ENCODE measurements at places on chromosomes 11 and 22. TPM values are rescaled to one million over a fixed set of nuclear protein-coding genes. Genes with fewer than 3 reads are reported as not detected.

DNA sequence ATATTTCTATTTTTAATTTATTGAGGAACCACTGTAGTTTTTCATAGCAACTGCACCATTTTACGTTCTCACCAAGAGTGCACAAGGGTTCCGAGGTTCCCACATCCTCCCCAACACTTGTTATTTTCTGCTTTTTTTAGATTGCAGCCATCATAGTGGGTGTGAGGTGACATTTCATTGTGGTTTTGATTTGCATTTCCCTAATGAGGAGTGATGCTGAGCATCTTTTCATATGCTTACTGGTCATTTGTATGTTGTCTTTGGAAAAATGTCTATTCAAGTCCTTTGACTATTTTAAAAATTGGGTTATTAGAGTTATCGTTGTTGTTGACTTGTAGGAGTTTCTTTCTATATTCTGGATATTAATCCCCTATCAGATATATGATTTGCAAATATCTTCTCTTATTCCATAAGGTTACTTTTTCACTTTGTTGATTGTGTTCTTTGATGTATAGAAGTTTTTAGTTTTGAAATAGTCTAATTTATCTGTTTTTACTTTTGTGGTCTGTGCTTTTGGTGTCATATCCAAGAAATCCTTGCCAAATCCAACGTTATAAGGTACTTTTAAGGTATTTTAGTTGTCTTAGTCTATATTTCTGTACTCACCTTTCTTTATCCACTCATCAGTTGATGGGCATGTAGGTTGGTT, 9.0 kb downstream of the NEAT1 start:
- H3K27ac ChIP-seq = peak overlapping the region; percentile 100
- peaks cover 64% of the 10 kb centered on the region for H3K36me3 ChIP-seq
- peak overlapping the region; percentile 76 for H3K4me3 ChIP-seq

SLC22A25 gene
- polyA plus RNA-seq = not detected

CCDC157 gene
- 1.2 TPM for polyA plus RNA-seq

TH gene
- 0.17 TPM for polyA plus RNA-seq

CASP5 gene
- 43.3 TPM for polyA plus RNA-seq

MMP7 gene
- not detected for polyA plus RNA-seq

DNA sequence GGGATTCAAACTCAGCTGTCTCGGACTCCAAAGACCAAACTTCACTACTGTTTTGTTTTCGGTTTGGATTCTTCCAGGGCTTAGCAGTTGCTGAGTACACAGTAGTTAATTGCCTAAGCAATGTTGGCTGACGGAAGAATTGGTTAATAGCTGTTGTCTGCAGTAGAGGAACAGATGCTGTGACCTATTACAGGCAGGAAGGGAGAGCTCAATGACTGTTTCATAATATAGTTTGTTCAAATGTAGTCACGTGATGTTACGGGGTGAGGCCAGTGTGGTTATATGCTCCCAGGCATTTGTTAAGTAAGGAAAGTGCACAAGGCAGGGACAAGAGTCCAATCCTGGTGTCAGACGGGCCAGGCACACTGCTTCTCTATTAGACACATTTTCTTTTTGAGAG, 222.6 kb upstream of the CCDC90B start:
- no peak overlapping the region for H3K27ac ChIP-seq
- no peak overlapping the region for H3K4me3 ChIP-seq
- H3K4me1 ChIP-seq = no peaks in the 10 kb centered on the region
- no peaks in the 10 kb centered on the region for H3K27me3 ChIP-seq

GRCh38 chr11:61694946-61695706, 14.9 kb downstream of the DAGLA start:
- H3K36me3 ChIP-seq = no peaks in the 10 kb centered on the region
- H3K27me3 ChIP-seq = no peaks in the 10 kb centered on the region
- no peak overlapping the region for H3K4me3 ChIP-seq

- H3K27me3 ChIP-seq = peaks cover 8% of the 10 kb centered on the region
- H3K4me1 ChIP-seq = no peaks in the 10 kb centered on the region
- no peak overlapping the region for H3K27ac ChIP-seq
- H3K36me3 ChIP-seq = no peaks in the 10 kb centered on the region
- H3K4me3 ChIP-seq = no peak overlapping the region
- DNase-seq = no peak
These were observed 98.2 kb upstream of the PRR5 start for GRCh38 chr22:44603767-44604166.
